ENCODE measurements at places on chromosomes 4 and X. TPM values are rescaled to one million over a fixed set of nuclear protein-coding genes. Genes with fewer than 3 reads are reported as not detected.
A peak's percentile ranks its signal among the peaks of the same experiment; 100 is the strongest.

DNA sequence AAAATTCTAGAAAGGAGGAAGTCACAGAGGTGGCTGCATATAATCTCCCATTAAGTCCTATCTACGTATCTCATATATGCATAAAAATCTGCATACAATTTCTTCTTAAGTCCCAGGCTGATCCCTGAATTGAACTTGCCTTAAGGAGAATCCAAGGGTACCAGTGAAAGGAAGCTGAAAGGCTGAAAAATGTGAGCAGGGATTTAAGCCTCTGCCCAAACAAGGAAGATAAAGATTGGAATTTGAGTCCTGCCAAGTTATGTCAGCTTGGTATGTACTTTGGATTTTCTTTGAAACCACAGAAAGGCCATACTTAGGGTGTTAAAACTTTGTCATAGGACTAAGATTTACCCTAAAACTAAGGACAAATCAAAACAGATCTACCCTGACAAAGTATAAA, 26.5 kb upstream of the GEMIN8 start:
- H3K4me3 ChIP-seq, result no peak overlapping the region
- no peaks in the 10 kb centered on the region for H3K36me3 ChIP-seq
- no peak for DNase-seq
- H3K4me1 ChIP-seq, result no peaks in the 10 kb centered on the region
- no peak overlapping the region for H3K27ac ChIP-seq
- H3K27me3 ChIP-seq, result no peaks in the 10 kb centered on the region

DNA sequence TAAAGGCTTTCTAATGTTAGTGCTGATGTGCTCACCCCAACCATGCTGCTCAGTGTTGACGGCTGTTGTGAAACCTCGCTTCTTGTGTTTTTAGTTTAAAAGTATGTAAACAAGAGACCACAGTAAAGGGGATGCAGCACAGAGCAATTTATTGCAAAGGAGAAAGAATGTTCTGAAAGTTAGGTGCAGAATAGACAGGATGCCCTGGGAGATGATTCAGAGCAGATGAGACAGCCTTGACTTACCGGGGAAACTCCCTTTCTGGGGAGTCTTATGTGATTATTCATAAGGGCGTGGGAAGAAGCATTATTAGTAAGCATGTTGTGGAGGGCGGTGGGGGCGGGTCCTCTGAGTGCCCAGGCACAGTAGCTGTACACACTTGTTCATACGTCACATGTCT, 47.7 kb downstream of the EVC start:
- H3K4me1 ChIP-seq, result no peaks in the 10 kb centered on the region
- H3K4me3 ChIP-seq, result no peak overlapping the region
- H3K27ac ChIP-seq, result no peak overlapping the region
- peaks cover 43% of the 10 kb centered on the region for H3K36me3 ChIP-seq
- no peak for DNase-seq

- DNase-seq, result no peak
- H3K27ac ChIP-seq, result no peak overlapping the region
- no peaks in the 10 kb centered on the region for H3K36me3 ChIP-seq
- no peak overlapping the region for H3K4me3 ChIP-seq
These were observed 52.0 kb upstream of the CCDC160 start for GRCh38 chrX:134184936-134185335.

Gene VCX3B
- not detected for total RNA-seq

DNA sequence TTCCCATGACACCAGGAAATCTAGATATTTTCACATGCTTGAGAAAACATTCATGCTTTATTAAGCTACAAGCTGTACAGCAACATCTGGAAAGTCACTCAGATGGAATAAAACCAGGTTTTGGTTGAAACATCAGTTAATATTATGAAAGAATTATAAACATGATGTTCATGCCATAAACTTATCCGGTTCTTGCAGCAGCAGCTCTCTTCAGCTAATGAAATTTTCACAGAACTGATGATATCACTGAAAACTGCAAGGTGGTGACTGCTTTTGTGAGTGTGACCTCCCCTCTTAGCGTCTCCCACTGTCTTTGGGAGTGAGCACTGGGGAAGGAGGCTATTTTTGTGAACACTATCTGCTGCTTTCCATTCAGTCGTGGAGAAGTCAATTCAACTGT, 56.9 kb downstream of the ARHGAP10 start:
- peak overlapping the region; percentile 73 for H3K27ac ChIP-seq
- H3K27me3 ChIP-seq, result no peaks in the 10 kb centered on the region
- DNase-seq, result no peak

DNA sequence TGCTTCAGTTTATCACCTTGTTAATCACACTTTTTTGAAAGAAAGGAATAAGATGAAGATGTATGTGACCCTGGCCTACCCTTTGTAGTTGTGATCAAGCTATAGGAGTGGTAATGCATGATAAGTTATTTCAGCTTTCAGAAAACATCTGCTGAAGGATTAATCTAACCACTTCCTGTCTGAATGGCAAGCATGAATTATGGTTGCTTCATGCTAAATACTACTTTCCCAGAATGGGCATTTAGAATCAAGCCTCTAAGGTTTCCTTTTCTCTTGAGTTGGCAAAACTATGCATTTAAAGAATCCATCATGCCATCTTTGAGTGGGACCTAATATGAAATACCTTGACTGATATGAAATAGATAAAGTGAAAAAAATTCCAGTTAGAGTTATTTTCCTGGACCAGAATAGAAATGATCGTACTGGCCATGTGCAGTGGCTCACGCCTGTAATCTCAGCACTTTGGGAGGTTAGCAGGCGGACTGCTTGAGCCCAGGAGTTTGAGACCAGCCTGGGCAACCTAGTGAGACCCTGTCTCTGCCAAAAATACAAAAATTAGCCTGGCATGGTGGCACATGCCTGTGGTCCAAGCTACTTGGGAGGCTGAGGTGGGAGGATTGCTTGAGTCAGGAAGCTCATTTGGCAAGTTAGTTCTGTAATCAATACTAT, 59.1 kb downstream of the ANXA3 start:
- no peak overlapping the region for H3K27ac ChIP-seq
- no peak overlapping the region for H3K4me3 ChIP-seq
- no peaks in the 10 kb centered on the region for H3K27me3 ChIP-seq

- H3K27ac ChIP-seq, result no peak overlapping the region
- no peaks in the 10 kb centered on the region for H3K36me3 ChIP-seq
- no peak overlapping the region for H3K4me3 ChIP-seq
- no peaks in the 10 kb centered on the region for H3K4me1 ChIP-seq
These were observed 108.8 kb downstream of the CPZ start for GRCh38 chr4:8701126-8702019.

DNA sequence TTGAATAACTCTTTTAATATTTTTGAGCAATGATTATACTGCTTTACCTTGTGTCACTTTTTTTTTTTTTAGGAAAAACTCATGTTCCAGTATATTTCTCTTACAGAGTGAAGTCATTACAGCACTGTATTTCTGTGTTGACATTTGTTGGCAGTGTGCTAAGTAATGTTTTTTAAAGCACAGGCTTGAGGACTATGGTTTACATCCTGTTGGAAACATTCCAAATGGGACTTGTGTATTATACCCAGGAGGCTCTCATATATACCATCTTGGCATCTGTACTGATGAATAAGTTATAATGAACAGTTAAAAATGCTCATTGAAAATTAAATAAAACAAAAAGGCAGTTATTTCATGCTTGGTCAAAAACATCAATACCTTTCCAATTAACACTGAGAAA, 33.8 kb downstream of the CEP44 start:
- no peak for DNase-seq
- H3K4me1 ChIP-seq, result no peaks in the 10 kb centered on the region
- H3K27me3 ChIP-seq, result no peaks in the 10 kb centered on the region
- H3K36me3 ChIP-seq, result peaks cover 19% of the 10 kb centered on the region
- H3K27ac ChIP-seq, result no peak overlapping the region
- no peak overlapping the region for H3K4me3 ChIP-seq

DNA sequence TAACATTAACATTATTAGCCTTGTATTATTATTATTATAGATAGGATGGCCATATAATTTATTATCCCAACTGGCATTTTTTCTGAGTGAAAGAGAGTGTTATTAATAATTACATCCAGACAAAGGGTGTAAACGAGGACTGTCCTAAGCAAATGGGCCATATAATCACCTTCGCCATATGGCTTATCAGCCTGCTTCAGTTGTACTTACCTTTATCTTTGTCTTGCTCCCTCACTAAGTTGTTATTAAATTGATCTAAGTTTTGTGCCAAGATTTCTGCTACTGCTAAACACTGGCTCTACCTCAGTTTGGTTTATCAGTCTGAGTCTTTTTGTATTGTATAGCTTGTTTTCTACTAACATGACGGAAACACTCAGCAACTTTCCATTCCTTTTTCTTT, 76.9 kb downstream of the STIM2 start:
- DNase-seq, result no peak
- no peaks in the 10 kb centered on the region for H3K27me3 ChIP-seq
- H3K4me3 ChIP-seq, result no peak overlapping the region

DNA sequence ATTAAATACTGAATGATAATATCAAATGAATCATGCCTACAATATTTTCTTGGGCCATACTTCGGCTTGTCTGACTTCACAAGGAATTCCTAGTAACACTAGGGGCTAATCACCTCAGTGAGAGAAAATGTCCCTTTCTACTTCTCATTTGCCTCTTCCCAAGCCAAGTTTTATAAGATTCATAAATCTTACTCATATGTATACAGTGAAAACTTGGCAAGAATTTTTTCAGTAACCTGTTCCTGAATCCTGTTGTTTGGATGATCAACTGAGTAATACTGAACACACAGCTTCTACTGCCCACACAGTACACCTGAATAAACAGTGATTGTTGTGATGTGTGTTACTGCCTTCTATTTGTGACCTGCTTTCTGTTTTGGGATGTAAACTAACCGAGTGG, 16.5 kb downstream of the TMPRSS11E start:
- H3K4me1 ChIP-seq, result no peaks in the 10 kb centered on the region
- no peaks in the 10 kb centered on the region for H3K27me3 ChIP-seq
- DNase-seq, result no peak
- no peak overlapping the region for H3K4me3 ChIP-seq

Gene ARHGAP6
- 3.1 TPM for total RNA-seq

DNA sequence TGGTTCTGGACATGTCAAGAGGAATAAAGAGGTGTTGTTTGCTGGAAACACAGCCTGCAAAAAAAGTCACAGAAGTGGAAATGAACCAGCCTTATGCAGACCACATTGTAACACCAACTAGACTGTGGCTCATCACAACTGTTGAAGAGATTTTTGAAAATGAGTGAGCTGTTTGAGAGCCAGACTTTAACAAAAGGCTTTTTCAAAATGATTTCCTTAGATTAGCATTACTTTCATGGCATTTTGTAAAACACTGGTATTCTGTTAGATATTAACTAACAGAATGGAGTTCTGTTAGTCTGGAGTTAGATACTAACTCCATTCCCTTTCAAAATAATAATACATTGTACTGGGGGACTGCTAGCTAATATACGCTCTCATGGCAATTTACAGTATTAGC, 60.6 kb upstream of the GABRA2 start:
- no peak for DNase-seq
- no peaks in the 10 kb centered on the region for H3K4me1 ChIP-seq
- no peaks in the 10 kb centered on the region for H3K27me3 ChIP-seq
- H3K4me3 ChIP-seq, result no peak overlapping the region

- no peaks in the 10 kb centered on the region for H3K27me3 ChIP-seq
- peaks cover 25% of the 10 kb centered on the region for H3K36me3 ChIP-seq
- no peak for DNase-seq
- H3K4me3 ChIP-seq, result no peak overlapping the region
- H3K27ac ChIP-seq, result no peak overlapping the region
These were observed 152.3 kb downstream of the DCLK2 start for GRCh38 chr4:150230561-150230960.

Gene KDR
- total RNA-seq, result 23.4 TPM

- no peak overlapping the region for H3K4me3 ChIP-seq
- DNase-seq, result no peak
- H3K36me3 ChIP-seq, result no peaks in the 10 kb centered on the region
- no peaks in the 10 kb centered on the region for H3K27me3 ChIP-seq
- H3K4me1 ChIP-seq, result peaks cover 49% of the 10 kb centered on the region
- H3K27ac ChIP-seq, result no peak overlapping the region
These were observed 23.3 kb downstream of the FRYL start for GRCh38 chr4:48756689-48757220.

DNA sequence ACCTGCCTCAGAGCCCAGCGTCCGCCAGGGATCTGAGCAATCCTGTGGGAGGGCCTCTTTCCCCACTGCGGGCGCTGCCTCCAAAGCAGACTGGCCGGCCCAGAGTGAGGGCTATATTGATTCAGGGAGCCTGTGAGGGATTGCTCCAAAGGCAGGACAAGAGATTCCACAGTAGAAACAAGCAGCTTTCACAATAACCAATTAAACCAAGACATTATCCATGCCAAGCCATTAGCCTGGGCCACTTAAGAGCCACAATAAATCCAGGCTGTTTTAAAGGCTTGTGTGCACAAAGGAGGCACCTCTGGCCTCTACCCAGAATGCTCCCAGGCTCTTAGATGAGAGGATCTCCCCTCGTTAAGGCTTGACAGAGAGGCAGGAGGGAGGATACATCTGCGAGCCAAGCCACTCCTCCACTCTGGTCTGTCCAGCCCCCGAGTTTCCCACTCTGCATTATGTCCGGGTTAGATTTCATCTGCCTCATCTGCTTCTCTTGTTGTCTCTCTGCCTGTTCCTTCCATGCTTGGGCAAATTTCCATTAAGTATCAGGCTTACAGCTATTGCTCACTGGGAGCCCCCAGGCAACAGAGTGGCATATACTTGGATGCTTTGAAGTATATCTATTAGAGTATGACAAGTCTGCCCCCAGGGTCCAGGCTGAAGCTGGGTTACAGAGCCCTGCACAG, 357.9 kb downstream of the UNC5C start:
- no peaks in the 10 kb centered on the region for H3K36me3 ChIP-seq
- DNase-seq, result no peak
- H3K27ac ChIP-seq, result no peak overlapping the region
- no peak overlapping the region for H3K4me3 ChIP-seq
- no peaks in the 10 kb centered on the region for H3K27me3 ChIP-seq

Gene PCGF3
- total RNA-seq, result 21.5 TPM

GRCh38 chr4:157196046-157196445, 24.5 kb upstream of the GRIA2 start:
- H3K27me3 ChIP-seq, result no peaks in the 10 kb centered on the region
- no peaks in the 10 kb centered on the region for H3K36me3 ChIP-seq
- H3K27ac ChIP-seq, result no peak overlapping the region

- DNase-seq, result no peak
- H3K4me1 ChIP-seq, result peaks cover 22% of the 10 kb centered on the region
- H3K36me3 ChIP-seq, result no peaks in the 10 kb centered on the region
- no peak overlapping the region for H3K4me3 ChIP-seq
These were observed 420.1 kb upstream of the INTU start for GRCh38 chr4:127212701-127213100.

Gene TLR2
- total RNA-seq, result 2.8 TPM

Gene CNGA1
- total RNA-seq, result not detected

GRCh38 chrX:40855932-40856515, 120.7 kb upstream of the MED14 start:
- H3K27ac ChIP-seq, result no peak overlapping the region
- H3K27me3 ChIP-seq, result no peaks in the 10 kb centered on the region
- H3K4me1 ChIP-seq, result no peaks in the 10 kb centered on the region
- no peak for DNase-seq
- H3K36me3 ChIP-seq, result no peaks in the 10 kb centered on the region

DNA sequence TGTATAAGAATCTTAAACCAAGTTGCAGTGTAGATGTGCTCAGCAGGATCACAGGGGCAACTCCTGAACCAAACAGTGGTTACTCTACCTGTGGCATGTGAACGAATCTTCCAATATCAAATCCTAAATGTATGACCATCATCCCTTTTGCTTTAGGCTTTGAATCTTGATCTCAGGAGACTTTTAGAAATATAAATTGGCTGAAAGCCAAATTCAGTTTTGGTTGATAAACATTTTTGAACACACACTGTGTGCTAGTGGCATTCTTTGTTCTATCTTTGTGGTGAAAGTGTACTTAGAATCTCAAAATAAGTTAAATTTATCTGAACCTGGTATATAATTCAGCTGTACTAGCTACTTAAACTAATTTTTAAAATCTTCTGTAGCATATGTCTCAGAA, 4.6 kb upstream of the ARHGAP6 start:
- H3K4me3 ChIP-seq, result no peak overlapping the region
- H3K36me3 ChIP-seq, result no peaks in the 10 kb centered on the region

All from left ventricle myocardium inferior (tissue), 1 donor.